NCI-H524 (cell line): ENCODE measurements at places on chromosomes 12 and 14.
A peak's percentile ranks its signal among the peaks of the same experiment; 100 is the strongest.

DNA sequence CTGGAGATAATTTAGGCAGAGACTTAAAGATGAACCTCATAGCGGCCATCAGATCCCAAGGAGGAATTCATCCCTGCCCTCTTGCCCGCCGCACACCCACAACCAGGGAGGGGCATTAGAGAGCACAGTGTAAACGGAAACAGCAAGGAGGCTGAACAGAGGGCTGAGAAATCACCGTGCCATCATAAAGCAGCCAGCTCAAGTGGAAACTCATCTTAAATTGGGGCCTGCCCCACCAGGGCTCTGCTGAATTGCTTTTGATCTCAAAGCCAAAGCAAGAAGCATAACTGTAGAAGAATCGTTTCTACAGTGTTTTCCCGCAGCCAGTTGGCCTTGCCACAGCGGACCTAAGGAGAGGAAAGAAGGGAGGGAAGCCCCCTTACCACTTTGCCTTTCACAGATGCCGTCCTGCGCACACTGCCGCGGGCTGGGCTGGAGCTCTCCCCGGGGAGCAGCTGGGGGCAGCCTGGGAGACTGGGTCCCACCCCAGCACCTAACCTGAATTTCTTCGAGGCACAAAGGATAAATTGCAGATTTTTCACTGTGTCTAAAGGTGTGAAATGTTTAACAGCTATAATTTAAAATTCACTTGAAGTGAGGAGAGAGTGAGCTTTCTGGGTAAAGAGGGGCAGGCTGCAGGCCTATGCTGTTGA is 51.8 kb upstream of the MMP17 start:
- DNase-seq, result no peak

- DNase-seq, result no peak
These were observed 81.0 kb downstream of the TMX1 start for GRCh38 chr14:51321036-51321435.

- peak; percentile 3 for DNase-seq
These were observed 6.4 kb upstream of the ASCL1 start for GRCh38 chr12:102950950-102951619.

DNA sequence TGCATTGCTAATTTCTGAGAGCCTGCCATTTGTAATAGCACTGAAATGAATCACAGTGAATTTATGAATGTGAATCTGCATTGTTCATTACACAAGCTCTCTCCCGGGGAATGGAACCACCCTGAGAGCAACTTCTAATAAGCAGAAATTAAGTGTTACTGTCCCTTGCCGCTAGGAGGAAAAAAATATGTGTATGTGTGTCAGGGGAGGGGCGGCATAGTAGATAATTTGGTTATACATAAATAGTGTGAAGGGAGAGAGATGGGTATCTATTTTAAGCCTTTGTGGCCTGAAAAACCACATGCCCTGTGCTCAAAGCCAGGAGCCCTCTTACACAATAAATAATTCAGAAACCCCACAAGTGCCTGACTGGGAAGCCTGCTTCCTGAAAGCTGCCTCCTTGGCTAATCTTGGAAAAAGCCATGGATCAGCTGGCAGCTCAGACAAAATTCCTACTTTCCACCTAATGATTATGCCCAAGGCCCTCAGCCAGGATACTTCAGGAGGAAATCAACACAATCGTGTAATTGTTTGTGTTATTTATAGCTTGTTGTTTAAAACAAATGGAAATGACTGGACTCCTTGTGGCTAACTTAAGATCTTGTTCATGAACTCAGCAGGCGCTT is 366.2 kb upstream of the KITLG start:
- DNase-seq, result no peak

- DNase-seq, result no peak
These were observed 89.8 kb downstream of the ZFP36L1 start for GRCh38 chr14:68703093-68703492.
